Osteoblast (primary cell): ENCODE measurements at places on chromosomes 6 and 20.

GRCh38 chr6:26576407-26576843 is 20.3 kb upstream of the ABT1 start:
- DNase-seq, result no peak

- peak; percentile 10 for DNase-seq
Observed at GRCh38 chr6:119186490-119186889, 108.0 kb upstream of the FAM184A start.

DNA sequence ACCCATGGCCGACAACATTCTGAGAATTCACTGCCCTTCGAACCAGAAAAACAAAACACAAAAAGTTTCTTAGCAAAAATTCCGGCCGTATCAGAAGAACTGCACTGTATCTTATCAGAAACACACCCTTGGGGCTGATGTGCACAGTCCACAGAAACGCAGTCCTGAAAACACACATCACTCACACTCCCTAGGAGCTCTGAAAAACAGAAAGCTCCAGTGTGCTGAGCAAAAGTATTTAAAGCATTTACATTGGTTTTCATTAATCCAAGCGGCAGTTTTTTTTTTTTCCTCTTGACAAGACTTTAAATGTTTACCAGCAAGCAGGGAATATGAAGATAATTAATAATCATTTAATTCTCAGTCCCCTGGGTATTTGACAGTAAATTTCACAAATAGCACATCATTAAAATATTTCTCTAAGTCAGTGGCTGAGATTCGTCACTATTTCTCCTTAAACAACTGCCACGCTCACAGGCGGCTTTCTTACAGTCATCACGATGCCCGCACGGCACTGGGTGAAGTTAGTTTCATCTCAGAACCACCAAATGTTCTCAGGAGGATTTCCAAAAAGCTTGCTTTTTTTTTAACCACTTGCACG is 13.3 kb downstream of the NFATC2 start:
- DNase-seq, result peak; percentile 88

GRCh38 chr20:11796026-11796425 is 121.7 kb upstream of the BTBD3 start:
- no peak for DNase-seq

- DNase-seq, result no peak
Observed at GRCh38 chr20:49874696-49875095, 40.6 kb downstream of the SPATA2 start.

- no peak for DNase-seq
Observed at GRCh38 chr6:44250067-44250717, 3.3 kb downstream of the HSP90AB1 start.

- DNase-seq, result no peak
Observed at GRCh38 chr20:62543470-62544302, 67.9 kb upstream of the GATA5 start.

DNA sequence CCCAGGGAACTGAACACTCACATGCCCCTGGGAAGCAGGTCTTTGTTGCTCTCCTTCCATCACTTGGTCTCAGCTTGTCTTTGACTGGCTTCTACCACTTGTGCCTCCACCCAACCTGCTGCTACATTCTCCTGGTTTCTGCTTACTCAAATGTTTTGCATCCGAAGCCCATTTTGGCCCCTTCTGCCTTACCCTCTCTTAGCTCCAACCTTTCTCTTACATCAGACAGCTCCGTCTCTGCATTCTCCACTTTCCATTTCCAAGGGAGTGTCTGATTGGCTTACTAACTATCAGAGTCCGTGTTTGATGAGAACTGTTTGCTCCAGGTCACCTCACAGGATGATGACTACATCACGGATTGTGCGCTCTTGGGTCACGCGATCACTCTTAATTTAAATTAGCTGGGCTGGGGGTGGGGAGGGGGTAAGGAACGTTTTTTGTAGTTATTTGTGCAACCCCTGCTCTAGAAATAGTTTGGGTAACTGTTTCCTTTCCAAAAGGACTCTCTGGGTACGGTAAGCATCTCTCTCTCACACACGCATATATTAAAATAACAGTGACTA is 844 bp upstream of the ABRACL start:
- no peak for DNase-seq

- no peak for DNase-seq
Observed at GRCh38 chr6:158019416-158019815, 37.8 kb downstream of the SYNJ2 start.

DNA sequence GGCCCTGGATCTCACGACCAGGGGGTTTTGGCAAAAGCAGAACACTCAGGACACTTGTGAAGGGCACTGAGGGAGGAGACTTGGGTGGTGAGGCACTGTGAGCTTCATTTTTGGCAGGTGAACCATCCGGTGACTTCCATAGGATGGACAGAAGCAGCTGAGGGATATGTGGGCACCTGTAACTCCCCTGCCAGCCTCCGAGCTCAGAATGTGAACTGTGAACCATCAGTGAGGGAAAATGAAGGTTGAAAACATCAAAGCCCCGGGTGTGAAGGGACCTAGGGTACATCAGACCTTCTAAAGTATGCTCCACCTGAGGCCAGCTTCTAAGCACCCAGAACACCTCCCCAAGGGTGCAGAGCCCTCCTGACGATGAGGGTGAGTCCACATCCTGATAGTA is 53.2 kb downstream of the FAXC start:
- DNase-seq, result no peak

GRCh38 chr6:7505189-7505699 is 36.2 kb upstream of the DSP start:
- peak; percentile 81 for DNase-seq

- DNase-seq, result no peak
Observed at GRCh38 chr6:136362421-136363356, 73.0 kb upstream of the BCLAF1 start.

DNA sequence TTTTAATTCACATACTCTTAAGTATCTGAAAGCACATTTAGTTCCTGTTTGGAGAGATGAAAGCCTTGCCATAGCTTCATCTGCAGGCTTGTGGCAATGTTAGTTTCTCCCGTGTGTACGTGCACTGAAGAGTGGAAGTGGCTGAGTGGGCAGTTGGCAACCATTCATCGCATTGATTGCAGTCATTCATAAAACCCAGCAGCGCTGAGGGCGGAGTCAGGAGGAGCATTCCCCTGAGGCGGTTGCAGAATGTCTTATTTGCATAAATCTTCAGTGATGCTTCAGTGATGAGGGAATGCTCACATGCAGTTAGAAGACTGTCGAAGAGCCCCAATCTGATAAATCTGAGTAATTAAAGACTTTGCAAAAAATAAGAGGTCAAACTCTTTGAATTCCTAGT is 79.1 kb downstream of the RIMS1 start:
- no peak for DNase-seq

DNA sequence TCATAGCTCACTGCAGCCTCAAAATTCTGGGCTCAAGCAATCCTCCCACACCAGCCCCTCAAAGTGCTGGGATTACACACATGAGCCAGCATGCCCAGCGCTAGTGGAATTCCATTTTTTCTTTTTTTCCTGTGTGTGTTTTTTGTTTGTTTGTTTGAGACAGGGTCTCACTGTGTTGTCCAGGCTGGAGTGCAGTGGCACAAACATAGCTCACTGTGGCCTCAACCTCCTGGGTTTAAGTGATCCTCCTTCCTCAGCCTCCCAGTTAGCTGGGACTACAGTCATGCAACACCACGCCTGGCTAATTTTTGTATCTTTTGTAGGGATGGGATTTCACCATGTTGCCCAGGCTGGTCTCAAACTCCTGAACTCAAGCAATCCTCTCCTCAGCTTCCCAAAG is 14.1 kb upstream of the PARD6B start:
- no peak for DNase-seq

DNA sequence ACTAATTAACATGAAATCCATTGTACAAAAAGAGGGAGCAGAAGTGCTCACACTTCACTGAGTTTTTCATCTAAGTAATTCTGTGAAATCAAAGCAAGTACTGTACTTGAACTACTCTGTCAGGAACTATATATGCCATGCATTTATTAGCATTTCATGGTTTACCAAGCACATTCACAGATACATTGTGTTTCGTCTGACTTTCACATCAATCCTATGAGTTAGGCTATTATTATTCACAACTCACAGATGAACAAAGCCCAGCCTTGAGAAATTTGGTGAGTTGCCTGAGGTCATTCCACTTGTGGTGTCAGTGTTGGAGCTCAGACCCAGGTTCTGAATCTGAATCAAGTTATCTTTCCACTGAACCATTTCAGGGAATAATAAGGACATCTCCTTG is 33.7 kb upstream of the TENT5A start:
- DNase-seq, result no peak

DNA sequence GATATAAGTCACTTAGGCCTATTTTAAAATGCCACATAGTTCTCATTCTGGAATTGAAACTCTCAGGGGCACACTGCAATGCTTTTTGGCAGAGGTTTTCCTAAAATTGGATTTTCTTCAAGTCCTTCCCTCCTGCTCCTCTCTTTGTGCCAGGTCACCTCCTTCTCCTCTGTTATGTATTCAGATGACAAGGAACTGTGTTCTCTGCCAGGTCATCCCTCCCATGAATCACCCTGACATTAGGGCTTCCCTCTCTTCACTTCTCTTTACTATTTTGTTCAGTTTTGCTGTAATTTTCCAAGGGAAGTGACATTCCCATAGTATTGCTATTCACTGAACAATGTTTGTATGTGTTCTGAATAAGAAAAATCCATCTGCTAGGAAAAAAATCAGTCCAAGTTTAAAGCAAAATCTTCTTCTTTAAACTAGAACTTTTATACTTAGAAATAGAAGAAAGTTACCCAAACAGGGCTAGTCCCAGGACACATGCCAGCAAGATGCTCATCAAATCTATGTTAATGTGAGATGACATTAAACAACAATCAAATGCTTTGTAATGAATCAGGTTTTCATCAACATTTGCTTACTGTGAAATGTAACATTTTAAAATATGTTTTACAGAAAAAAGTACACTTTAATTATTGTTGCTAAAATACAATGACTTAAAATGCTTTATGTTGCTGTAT is 461.1 kb downstream of the MMUT start:
- DNase-seq, result no peak

GRCh38 chr6:52543729-52544601 is 32.9 kb downstream of the TRAM2 start:
- DNase-seq, result peak; percentile 72

GRCh38 chr6:6006428-6007365 is at the start of gene NRN1:
NRN1 (minus strand) TSS chr6:6006925; CDS start chr6:6006749, 176 bp downstream.
- DNase-seq, result peak; percentile 91

DNA sequence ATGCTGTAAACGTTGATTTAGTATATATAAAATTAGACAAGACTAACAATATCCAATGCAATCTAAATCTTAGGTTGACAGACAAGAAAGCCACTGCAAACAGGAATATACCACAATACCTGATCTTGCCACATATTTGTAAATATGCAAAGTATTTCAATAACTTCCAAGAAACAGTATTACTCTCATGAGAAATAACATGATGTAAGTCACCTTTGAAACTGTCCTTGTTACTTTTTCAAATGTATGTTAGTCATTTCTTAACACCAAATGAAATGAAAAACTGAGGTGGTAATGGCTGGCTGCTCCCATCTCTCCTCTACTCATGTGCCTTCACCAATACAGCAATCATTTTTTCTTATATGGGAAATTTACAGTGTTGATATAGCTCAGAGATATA is 118.7 kb downstream of the ATG5 start:
- DNase-seq, result no peak

DNA sequence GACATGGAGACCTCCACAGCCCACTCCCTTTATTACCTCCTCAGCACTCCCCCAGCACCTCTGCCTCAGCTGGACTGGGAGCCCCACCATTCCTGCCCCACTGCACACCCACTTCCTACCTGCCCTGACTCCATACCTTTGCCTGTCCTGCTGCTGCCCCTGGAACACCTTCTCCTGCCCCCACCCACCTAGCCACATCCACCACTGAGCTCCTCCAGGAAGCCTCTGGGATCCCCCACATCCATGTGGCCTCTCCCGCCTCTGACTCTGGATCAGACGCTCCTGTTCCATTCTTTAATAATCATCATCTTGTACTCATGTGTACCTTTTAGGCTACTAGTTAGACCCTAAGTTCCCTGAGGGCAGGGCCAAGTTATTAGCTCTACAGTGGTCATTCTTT is 2.2 kb upstream of the SDCBP2 start:
- no peak for DNase-seq

DNA sequence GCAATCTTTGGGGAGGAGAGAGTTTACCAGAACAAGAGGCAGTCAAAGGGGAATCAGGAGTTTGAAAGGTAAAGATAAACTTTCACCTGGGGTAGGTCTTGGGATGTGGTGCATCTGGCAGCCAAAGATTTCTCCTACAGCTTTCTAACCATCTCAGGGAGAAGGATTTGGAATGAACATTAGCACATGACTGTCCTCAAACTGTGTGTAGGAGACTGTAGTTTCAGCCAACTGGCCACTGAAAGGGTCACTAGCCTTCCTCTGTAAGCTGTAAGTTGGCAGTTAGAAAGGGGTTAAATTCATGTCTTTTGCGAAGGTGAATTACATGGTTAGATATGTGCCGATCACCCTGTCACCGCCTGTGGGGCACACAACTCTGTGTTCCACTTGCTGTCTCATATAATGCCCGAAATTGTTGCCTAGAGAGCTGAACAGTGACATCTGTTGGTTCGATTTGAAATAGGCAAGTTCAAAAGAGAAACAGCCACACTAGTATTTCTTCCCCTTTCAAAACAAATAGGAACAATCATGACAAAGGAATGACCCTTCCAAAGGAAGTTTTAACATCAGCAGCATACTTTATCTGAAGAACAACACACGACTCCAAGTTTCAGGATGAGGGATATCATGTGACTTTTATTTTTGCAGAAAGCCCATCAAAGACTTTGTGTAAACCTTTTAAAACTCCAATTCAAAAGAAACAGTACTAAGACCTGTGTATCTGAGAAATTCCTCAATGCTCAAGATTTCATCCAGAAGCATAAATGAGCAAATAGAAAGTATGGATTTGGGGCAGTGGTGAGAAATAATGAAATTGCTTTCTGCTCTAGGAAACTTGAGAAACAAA is 1.1 kb upstream of the OPN5 start:
- peak; percentile 36 for DNase-seq

GRCh38 chr6:90103056-90103800 is 193.4 kb downstream of the BACH2 start:
- no peak for DNase-seq

- DNase-seq, result peak; percentile 65
Observed at GRCh38 chr20:10769700-10770099, 95.9 kb upstream of the JAG1 start.

- no peak for DNase-seq
Observed at GRCh38 chr6:11975353-11975977, 36.6 kb upstream of the HIVEP1 start.

DNA sequence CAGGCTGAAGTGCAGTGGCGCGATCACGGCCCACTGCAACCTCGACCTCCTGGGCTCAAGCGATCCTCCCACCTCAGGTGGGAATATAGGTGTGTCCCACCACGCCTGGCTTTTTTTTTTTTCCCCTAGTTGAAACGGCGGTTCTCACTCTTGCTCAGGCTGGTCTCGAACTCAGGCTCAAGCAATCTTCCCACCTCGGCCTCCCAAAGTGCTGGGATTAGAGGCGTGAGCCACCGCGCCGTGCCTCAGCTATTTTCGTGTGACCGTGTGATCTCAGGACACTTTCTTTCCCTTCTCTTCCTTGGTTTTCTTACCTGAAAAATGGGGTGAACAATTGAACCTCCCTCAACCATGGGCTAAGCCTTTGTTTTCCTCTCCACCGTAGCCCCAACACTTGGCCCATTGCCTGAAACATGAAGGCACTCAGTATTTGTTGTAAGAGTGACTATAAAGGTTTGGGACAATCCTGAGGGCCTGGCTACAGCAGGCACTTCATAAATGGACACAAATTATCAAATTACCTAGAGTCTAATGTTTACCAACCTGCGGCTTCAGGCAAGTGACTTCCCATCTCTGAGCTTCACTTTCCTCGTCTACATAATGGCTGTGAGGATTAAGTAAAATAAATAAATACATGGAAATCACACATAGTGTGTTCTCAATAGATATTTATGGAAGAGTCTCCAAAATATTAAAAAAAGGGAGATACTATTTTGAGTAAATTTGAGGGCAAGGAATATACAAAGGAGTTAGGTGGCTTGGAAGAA is 31.4 kb upstream of the ID1 start:
- no peak for DNase-seq
